ENCODE measurements at places on chromosomes 6 and 20. TPM values are rescaled to one million over a fixed set of nuclear protein-coding genes. Genes with fewer than 3 reads are reported as not detected.

The SNAI1 gene
- 0.52 TPM for total RNA-seq

The ESR1 gene
- 0.23 TPM for total RNA-seq

The TEAD3 gene
- 0.23 TPM for total RNA-seq

The PLN gene
- total RNA-seq = not detected
